ENCODE measurements at places on chromosomes 2 and 18.

GRCh38 chr2:223563462-223563861 is 38.7 kb downstream of the SCG2 start:
- peak; percentile 88 for DNase-seq

DNA sequence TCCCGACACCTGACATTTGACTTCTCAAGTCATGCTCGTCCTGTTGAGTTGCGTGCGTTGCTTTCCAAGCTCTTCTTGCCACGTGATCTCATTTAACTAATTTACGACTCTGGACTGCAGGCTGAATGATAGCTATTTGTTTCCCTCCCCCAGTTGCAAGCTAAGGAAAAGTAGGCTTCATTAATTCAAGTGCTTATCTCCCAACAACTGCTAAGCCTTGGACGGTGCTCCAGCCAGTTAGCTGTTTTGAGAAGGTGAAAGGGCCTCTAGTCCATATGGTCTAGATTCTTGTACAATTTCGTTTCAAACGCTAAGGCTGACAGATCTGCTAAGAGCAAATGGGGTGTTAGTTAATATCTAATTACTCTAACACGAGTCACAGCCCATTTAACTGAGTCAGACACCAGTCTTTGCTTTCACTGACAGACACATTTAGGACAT is 21.1 kb downstream of the GPR45 start:
- no peak for DNase-seq

- DNase-seq = peak; percentile 62
Observed at GRCh38 chr18:57780318-57780705, 22.8 kb downstream of the ATP8B1 start.

GRCh38 chr2:228763379-228763981 is 507.6 kb downstream of the PID1 start:
- DNase-seq = no peak

DNA sequence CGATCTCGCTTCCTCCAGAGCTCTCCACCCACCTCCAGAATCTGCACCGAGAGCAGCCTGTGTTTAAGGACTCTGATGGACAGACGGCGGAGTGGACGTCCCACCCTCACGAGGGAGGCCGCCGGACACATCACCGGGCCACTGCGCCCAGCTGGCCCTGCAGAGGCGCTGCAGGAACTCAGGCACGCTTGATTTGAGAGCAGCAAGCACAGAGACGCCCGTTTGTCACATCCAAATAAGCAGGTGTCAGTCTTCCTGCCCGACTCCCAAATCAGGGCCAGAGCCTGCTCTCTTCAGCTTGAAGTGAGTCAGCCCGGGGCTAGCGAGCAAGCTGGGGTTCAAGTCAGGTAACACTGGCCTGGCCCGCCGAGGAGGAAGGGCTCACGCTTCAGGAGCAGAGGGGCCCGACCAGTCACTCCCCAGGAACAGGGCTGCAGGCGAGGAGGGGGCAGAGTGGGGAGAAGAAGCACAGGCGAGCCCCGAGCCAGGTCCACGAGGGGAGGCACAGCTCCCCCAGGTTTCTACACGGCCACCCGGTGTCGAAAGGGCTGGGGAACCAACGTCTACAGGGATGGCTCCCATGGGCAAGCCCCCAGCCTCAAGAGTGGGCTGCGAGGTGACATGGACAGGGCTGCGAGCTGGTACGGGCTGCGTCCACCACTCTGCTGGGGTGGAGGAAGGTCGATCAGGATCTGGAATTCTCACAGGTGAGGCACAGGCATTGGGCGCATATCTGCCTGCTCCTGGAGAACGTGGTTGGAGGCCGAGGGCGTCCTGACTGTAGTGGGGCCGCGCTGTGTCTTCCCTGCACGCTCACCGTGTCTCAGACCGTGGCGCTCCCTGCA is 52.5 kb upstream of the CTDP1 start:
- no peak for DNase-seq

DNA sequence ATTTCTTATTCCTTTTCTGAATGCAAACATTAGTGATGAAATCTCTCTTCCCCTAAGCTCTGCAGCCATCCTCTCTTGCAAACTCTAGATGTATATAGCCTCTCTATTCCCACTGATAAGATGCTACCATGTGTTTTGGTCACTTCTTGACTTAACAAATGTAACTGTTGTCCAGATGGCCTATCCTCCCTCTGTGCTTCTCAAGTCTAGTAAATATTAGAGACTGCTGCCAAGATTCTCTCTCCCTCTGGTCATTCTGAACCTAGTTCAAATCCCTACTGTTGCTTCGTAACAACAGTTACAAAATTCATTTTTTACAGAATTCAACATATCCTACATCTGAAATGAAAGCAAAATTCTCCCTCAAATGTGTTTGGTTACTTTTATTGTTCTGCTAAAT is 156.6 kb downstream of the TXNL1 start:
- no peak for DNase-seq

DNA sequence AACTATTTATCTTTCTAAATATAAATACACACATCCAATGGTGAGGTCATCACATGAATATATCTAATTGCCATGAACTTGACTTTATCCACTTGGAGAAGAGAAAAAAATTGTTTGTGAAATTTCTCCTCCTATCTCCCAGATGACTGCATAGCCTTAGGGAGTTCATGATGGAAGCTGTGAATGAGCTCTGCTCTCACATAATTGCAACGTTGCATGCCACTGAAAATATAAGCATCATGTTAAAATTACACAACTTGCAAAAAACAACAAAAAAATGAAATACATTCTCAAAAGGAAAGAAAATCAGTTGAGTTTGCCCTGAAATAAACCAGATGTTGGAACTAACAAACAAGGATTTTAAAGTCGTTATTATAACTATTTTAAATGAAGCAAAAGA is 50.6 kb upstream of the OSR1 start:
- peak; percentile 6 for DNase-seq

GRCh38 chr2:10495311-10495987 is 47.3 kb upstream of the ODC1 start:
- DNase-seq = no peak

GRCh38 chr18:36459203-36459602 is 161.7 kb downstream of the FHOD3 start:
- no peak for DNase-seq

DNA sequence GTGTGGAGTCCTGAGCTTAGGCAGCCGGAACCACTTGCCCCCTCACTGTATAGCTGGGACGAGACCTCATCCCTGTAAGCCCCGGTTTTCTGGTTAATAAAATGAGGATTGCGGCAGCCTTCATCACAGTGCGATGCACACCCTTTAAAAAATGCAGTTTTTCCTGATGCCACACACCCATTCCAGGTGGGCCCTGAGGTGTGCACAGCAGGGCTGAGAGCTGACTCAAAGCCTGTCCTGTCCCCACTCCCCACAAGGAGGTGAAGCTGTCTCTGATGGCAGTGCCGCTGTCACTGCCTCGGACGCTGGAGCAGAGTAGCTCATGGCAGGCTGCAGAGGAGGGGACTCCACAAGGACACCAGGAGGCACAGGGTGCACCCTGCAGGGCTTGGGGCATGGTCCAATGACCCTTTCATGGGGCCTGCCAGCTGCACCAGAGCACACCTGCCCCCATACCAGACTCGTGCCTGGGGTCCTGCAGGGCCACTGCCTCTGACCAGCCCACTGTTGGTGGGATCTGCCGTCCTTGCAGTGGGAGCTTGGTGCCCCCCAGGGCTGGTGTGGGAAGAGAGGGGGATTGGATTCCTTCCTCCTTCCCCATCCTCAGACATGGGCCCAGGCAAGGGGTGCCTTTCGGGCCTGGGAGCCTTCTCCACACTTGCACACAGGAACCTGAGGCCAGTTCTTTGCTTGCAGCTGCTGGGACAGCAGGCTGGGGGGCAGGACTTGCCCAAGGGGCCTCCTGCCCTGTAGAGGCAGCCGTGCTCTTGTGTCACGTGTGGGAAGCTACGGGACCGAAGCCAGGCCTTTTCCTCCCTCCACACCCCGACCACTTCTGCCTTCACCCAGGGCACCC is 22.8 kb downstream of the GPC1 start:
- DNase-seq = no peak

GRCh38 chr18:46917803-46918600 is 600 bp downstream of the KATNAL2 start:
- DNase-seq = peak; percentile 46

- no peak for DNase-seq
Observed at GRCh38 chr2:112910219-112910618, 746 bp upstream of the IL37 start.

GRCh38 chr2:59390581-59390980 is 1149.5 kb upstream of the FANCL start:
- DNase-seq = no peak

GRCh38 chr18:72985686-72986085 is 117.9 kb upstream of the NETO1 start:
- DNase-seq = no peak

- no peak for DNase-seq
Observed at GRCh38 chr2:191999101-191999841, 152.4 kb upstream of the CAVIN2 start.

DNA sequence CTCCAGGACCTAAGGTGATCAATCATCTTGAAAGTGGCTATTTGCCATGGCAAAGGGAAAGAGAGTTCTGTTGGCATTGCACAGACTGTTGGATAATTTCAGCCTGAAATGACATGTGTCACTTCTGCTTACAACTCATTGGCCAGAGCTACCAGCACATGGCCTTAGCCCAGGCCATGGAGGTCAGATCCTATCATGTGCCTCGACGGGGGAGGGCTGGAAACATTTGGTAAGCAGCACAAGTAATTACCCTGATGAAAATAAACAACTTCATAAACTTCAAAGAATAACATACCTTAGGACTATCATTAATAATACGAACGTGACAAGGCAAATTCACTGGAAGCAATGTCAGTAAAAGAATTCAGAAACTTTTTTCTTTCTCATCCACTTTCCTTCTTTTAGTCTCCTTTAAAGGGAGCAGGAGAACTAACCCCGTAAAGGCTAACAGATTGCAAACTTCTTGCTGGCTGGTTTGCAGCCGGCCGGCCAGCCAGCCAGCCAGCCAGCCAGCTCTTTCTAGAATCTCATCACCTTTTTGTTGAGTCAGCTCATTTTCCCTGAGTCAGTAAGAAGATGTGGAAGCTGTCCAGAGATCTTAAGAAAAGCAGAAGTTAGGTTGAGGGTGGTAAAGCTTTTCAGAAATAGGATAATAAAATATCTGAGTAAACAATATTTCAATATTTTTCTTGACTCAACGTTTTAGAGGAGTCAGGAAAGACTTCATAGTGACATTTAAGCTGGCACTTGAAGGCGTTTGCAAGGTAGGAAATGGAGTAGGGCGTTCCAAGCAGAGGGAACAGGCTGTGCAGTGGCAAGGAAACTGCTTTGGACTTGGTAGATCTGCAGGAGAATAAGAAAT is 31.9 kb downstream of the CNRIP1 start:
- peak; percentile 45 for DNase-seq

DNA sequence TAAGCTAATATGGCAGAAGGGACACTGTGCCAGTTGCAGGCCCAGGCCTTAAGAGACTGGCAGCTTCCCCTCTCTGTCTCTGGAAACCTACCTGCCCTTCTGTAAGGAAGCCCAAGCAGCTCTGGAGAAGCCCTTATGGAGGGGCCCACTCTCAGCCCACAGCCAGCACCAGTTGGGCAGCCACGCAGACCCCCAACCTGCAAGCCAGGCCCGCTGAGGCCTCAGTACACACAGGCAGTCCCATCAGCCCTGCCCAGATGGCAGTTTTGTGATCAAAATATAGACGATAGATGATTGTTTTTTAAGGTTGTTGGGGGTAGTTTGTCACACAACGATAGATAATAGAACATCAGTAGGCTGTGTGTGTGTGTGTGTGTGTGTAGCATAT is 36.8 kb upstream of the ALPP start:
- DNase-seq = no peak

DNA sequence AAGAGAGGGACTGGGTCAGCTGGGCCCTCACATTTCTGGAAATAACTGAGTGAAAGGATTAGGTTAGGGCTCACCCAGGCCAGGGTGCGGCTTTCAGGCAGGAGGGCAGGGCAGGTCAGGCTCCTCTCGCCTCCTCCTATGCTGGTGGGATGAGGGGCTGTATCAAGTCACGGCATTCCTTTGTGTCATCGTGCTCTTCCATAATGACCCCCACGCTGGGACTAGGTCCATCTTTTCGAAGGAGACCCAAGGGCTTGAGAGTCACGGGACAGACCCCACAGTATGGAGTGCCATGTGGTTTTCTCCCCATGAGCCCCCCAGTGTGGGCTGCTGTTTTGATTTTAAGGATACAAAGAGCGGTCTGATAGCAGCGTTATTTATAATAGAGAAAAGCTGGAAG is 137.8 kb upstream of the COPS8 start:
- no peak for DNase-seq

- DNase-seq = no peak
Observed at GRCh38 chr18:26711756-26712155, 153.8 kb downstream of the AQP4 start.

GRCh38 chr2:67039517-67040103 is 357.5 kb upstream of the ETAA1 start:
- DNase-seq = no peak

DNA sequence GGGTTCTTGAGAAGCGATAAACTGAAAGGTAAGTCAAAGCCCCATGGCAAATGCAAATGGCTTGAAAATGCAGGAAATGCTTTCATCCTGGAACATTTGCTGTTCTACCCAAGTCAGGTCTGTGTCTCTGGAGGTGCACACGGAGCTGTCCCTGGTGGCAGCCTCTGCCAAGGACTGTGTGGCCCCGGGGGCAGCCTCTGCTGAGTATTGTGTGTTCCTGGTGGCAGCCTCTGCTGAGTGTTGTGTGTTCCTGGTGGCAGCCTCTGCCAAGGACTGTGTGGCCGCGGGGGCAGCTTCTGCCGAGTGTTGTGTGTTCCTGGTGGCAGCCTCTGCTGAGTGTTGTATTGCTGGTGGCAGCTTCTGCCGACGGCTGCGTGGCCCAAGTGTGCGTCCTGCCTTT is 135.6 kb upstream of the ALKAL2 start:
- no peak for DNase-seq

DNA sequence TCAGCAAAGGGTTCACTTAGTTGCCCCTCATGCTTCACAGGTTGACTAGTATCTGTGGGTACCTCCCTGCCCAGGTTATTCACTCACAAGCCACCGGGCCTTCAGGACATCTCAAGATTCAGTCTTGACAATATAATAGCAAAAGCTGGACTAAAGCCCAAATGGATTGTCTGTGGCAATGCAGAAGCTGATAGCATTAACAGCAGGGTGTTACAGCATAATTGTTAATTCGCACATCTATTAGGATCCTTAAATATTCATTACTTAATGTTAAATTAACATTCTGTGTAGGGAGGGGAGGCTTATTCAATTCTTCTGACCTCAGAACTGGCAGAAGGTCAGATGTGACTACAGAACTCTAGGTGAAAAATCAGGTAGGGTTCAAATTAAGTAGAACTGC is 20.2 kb upstream of the GTF2A1L start:
- no peak for DNase-seq

DNA sequence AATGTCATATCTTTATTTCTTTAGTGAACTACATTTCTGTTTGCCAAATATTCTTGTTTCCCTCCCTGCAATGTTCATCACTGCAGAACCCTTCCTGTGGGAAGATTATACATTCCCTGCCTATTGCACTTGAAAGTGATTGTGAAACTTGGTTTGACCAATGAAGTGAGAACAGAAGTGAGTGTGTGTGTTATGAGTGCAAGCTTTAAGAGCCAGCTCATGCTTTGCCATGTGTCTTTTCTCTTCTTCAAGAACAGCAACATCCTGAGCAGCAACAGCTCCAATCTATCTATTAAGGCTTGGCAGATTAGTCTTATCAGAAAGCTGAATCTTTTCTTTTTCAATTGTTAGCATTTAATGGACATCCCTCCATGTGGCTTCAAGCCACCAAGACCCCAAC is 42.0 kb upstream of the UBE2E3 start:
- peak; percentile 71 for DNase-seq

GRCh38 chr18:5103693-5104092 is 93.4 kb downstream of the AKAIN1 start:
- DNase-seq = no peak
